COR-L47 (cell line): ENCODE measurements at places on chromosomes 4 and X.

GRCh38 chr4:26779224-26779623, 81.4 kb upstream of the STIM2 start:
- DNase-seq, result no peak

- no peak for DNase-seq
Observed at GRCh38 chr4:154126276-154126675, 337.4 kb upstream of the SFRP2 start.

GRCh38 chr4:171101845-171102244, 711.4 kb upstream of the GALNTL6 start:
- no peak for DNase-seq

DNA sequence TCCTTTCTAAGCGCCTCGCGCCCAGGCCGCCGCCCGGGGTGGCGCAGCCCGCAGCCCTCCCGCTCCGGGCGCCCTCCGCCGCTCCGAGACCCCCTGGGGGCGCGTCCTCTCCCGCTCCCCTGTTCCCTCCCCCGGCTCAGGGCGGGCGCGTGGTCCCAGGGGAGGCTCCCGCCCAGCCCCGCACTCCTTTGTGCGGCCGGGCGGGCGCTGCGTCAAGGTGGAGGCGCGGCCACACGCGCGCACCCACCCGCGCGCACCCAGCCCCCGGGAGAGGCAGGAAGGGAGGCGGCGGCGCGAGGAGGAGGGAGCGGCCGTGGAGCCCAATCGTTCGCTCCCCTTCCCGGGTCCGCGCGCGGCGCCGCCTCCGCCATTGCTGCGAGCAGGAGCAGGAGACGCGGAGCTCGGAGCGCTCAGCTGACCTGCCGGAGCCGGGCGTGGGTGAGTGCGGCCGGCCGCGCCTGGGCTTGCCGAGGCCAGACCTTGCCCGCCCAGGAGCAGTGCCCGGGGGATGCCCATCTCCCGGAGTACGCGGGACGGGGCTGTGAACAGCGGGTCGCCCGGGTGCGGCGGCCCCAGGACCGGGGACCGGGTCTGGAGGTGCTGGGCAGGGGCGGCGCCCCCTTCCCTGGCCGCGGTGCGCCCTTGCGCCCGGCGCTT, at the start of gene NSG1:
NSG1 (plus strand) TSS at position 367 of the 657 bp plus-strand sequence. CDS start 528 bp downstream, outside the sequence.
- DNase-seq, result peak; percentile 77

- no peak for DNase-seq
Observed at GRCh38 chr4:519885-520682, 21.1 kb downstream of the PIGG start.

DNA sequence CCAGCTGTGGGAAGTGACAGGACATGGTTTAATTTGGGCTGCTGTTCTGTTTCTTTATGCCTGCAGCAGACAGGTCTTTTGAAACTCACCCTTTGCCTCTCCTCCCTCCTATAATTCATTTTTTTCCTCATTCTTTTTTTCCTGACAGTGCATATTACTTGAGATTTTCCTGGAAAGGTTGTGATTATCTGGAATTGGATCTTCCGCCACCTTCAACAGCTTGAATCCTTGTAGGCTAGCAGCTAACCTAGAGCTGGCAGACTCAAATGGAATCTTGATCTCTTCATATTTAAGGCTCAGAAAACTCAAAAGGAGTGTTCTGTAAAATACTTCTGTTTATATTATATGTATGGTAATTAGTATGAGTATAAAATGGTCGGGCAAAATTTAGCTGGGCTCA, 49.3 kb upstream of the CLCN4 start:
- DNase-seq, result no peak

DNA sequence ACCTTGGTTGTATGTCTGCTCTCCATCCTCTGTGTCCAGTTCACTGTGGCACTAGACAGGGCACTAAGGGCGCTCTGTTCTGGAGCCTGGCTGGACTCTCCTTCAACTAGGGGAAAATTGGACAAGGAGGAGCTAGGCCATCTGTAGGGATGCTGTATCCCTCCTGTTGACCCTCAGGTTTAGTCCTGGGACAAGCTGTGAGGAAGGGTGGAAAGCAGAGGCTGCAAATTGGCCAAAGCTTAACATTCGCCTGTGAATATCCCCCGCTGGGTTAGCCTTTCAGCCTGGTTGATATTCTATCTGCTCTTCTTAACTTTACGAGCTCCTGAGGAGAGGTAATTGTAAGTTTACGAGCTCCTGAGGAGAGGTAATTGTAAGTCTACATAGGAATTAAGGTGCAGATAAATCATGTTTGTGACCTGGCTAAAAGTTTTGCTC, 64.4 kb upstream of the ENPEP start:
- no peak for DNase-seq

DNA sequence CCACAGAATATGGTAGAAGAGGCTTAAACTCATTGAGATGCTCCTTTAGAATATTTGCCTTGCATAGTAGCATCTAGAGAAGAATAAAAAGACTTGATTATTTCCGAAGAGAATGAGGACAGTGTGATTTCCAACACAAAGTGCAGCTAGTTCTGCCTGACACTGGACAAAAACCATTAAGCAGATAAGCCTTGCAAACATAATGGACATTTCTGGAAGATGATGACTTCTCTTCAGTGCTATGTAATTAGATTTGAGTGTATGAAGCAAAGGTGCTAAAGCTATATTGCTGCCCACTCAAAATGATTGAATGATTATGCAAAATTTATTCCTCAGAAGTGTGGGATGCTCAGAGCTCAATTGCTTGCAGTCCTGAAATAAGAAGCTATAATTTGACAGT, 156.4 kb downstream of the VEGFC start:
- DNase-seq, result no peak

- DNase-seq, result no peak
Observed at GRCh38 chr4:67983333-67983732, 20.0 kb upstream of the TMPRSS11A start.

DNA sequence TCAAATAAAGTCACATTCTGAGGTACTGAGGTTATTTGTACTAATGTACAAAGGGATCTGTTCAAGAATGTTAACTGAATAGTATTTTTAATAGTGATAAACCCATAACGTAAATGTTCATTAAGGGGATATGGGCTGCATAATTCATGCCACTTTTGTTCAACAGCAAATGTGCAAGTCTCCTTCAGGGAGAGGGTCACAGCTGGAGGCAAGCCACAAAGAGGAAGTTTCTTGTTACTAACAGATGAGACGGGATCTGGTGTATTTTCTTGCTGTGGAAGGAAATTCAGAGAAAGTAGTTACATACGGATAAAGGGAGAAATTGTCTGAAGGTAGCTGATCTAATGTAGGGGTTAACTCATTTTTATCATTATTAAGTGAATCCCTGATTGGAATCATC, 10.0 kb downstream of the ZFP42 start:
- DNase-seq, result no peak
